ENCODE measurements at places on chromosomes 1 and 21.

DNA sequence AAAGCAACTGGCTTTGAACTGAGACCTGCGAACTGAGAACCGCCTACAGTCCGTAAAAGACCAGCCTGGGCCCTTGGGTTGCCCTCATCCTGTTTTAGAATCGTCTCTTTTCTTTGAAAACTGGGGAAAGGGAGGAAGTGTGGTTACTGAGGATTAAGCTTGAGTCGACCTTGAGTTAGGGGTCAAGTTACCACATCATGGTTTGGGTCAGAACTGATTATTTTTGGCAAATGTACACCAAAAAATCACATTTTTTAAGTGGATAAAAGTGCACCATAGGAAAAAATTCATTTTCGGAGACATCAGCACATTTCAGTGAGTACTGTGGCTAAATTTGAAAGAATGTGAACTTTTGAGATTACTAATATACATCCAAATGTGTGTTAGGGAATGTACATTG is 76.9 kb upstream of the KAZN start:
- no peak for DNase-seq

GRCh38 chr1:6329396-6329795 is 64.2 kb downstream of the ACOT7 start:
- no peak for DNase-seq

GRCh38 chr1:170562646-170563338 is 30.8 kb downstream of the GORAB start:
- DNase-seq: no peak

DNA sequence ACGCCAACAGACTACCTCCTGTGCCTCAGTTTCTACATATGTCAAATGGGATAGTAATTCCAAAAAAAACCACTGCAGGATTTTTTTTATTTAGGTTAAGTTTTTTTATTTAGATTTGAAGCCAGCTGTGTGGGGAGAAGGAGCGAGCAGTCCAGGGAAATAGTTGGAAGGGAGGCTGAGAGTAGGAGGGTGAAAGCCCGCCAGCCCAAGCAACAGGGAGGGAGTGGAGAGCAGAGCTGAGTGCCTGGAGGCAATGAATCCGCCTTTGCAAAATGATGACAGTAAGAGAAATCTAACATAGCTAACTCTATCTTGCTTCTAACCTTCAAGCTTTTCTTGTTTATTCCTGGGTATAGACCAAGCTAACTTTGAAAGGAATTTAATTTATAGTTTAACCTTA is 15.6 kb upstream of the C1orf198 start:
- DNase-seq: no peak

GRCh38 chr1:1857096-1857703 is 33.7 kb downstream of the GNB1 start:
- no peak for DNase-seq

DNA sequence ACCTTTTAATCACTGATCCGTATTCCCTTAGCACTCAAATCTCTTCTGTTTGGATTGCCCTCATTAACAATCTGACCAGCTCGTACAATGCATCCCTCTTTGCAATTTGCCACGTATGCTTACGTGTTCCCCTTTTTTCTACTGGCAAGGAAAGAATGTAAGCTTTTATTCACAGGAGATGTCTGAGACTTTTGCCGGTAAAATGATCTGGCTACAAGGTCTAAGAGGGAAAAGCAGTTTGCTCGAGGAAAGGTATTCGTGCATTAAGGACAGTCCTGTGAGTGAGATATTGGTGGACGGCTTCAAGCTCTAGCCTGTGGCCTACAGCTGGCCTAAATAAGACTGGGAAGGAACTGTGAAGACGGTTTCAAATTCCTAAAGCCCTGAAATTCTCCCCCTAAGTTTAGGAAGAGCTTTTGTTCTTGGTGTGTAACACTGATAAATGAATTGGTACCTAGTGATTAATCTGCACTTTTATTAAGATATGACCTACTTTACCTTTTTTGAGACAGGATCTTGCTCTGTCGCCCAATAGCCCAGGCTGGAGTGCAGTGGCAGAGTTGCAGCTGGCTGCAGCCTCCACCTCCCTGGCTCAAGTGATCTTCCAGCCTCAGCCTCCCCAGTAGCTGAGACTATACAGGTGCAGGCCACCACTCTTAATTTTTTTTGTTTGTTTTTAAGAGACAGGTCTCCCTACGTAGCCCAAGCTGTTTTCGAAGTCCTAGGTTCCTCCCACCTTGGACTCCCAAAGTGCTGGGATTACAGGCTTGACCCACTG is 895 bp upstream of the UBR4 start:
- no peak for DNase-seq

GRCh38 chr1:203300441-203301330 is 4.6 kb upstream of the BTG2 start:
- no peak for DNase-seq

GRCh38 chr1:54857746-54858561 is 29.0 kb downstream of the DHCR24 start:
- DNase-seq: no peak

- DNase-seq: no peak
Measured at GRCh38 chr1:198337886-198338285, 181.1 kb downstream of the NEK7 start.

GRCh38 chr1:171841931-171842761 is 848 bp downstream of the DNM3 start:
- DNase-seq: peak; percentile 3

GRCh38 chr1:202069662-202070061 is 53.1 kb upstream of the GPR37L1 start:
- no peak for DNase-seq

DNA sequence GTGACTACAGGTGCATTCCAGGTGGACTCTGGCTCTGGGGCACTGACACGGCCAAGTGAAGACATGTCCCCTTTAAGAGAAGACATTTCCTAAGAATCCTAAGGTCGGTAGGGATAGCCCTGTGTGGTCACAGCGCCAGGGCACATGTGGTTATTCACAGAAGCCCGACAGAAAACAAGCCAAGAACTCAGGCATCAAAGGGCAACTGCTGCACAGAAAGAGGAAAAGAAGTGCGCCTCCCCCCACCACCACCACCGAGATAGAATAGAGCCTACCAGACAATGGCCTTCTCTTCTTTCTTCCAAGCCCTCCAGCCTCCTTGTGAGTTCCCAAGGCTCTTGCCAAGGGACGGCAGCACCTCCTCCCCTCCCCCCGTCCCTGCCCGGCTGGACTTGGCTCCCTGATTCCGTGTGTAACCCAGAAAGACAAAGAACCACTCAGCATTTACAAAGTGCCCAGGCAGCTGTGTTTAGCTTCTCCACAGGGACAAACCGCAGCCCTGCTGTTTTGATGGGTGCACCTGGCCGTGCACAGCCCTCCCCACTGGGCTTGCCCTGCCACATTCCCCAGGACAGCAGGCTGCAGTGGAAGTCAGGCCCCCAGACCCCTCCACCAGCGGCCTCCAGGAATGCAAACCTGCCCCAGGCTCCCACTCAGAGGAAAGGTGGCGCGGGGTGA is 30.2 kb downstream of the TMPRSS2 start:
- no peak for DNase-seq

- no peak for DNase-seq
Measured at GRCh38 chr1:98344731-98345130, 316.8 kb upstream of the SNX7 start.

GRCh38 chr1:39204441-39205081 is at the start of gene MACF1:
Gene MACF1 (plus strand): TSS chr1:39204695. CDS start chr1:39205023, 328 bp downstream.
- no peak for DNase-seq

DNA sequence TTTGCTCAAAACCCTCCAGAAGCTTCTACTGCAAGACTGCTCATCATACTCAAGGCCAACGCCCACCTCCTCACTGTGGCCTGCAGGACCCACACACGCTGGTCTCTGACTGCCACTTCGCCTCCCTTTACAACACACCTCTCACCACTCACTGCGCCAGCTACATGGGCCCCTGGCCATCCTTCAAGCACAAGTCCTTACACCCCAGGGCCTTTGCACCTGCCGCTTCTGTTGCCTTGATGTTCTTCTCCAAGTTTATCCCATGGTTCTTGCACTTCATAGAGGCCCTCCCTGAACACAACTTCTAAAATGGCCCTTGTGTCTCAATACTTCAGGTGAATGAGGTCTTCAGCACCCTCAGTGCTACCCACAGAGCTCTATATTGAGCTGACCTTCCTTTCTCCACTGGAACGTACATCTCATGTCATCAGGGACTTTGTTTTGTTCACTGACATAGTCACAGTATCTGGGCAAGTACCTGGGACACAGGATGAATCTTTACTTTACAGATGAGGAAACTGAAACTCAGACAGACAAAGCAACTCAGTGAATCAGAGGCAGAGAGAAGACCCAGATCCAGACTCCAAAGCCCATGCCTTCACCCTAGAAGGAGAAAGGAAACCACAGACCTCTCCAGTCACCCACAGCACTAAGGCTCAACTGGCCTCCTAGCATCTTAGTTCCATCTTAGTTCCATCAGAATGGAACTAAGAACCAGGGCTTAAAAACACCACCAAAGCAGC is 34.7 kb upstream of the CLSTN1 start:
- no peak for DNase-seq

DNA sequence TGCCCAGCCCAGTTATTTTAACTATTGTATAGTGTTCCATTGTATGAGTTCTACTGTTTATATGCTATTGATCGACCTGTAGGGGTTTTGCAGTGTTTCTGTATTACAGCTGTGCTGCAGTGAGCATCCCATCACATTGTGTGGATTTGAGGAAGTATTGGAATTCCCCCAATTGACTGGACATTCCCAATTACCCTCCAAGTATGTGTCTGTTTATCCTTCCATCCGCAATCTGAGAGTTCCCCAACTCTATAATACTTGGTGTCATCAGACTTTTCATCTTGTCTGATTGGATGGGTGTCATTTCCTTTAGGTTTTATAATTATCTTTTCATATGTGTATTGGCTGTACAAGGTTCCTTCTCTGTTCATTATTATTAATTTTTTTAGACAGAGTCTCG is 27.8 kb downstream of the PSEN2 start:
- no peak for DNase-seq

- no peak for DNase-seq
Measured at GRCh38 chr21:28885853-28886177, 106.9 kb downstream of the LTN1 start.

GRCh38 chr21:19998453-19998852 is 999.8 kb upstream of the NCAM2 start:
- DNase-seq: no peak

- no peak for DNase-seq
Measured at GRCh38 chr1:62882201-62883104, 98.5 kb downstream of the ATG4C start.

DNA sequence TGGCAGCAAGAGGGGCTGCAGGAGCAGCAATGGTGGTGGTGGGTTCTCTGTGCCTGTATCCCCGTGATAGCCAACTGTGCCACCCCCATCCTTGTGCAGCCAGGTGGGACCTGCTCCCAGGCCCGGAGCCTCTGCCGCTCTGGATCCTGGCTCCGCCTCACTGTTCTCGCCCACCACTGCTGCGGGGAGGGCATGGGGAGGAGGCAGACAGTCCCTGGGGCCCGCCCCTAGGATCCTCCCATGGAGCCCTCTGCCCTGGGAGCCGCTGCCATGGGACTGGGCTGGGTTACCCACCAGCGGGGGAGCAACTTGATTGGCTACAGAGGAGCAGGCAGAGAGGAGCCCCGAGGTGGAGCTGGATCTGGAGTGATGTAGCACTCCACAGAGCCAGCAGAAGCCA is 31.6 kb downstream of the CD1D start:
- DNase-seq: no peak

DNA sequence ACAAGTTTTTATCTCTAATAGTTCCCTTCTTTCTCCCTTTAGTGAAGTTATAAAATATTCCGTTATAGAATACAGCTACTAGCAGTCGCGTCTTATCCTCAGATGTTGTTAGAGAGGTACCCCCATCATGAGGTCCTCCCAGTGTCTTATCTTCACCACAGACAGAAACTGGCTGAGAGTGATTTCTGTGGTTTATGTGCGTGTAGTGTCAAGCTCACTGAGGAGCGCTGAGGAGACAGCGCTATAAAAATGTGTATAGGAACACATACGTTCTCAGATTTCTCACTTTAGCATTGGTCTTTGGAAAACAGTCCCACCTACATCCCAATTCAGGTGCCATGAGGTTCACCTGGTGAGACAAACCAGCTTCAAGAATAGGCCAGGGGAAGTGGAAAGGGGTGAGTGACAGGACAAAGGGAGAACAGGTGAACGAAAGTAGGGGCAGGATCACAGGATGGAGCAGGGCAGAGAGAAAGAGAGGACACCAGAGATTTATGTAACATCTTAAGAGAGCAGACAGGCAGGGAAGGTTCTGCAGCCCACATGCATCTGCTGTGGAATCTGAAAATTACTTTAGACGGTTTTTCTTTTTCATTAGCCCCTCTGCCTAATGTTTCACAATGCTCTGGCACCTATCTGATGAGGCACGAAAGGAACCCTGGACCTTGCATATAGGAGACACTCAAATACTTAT is 2.7 kb upstream of the PLEKHO1 start:
- no peak for DNase-seq

DNA sequence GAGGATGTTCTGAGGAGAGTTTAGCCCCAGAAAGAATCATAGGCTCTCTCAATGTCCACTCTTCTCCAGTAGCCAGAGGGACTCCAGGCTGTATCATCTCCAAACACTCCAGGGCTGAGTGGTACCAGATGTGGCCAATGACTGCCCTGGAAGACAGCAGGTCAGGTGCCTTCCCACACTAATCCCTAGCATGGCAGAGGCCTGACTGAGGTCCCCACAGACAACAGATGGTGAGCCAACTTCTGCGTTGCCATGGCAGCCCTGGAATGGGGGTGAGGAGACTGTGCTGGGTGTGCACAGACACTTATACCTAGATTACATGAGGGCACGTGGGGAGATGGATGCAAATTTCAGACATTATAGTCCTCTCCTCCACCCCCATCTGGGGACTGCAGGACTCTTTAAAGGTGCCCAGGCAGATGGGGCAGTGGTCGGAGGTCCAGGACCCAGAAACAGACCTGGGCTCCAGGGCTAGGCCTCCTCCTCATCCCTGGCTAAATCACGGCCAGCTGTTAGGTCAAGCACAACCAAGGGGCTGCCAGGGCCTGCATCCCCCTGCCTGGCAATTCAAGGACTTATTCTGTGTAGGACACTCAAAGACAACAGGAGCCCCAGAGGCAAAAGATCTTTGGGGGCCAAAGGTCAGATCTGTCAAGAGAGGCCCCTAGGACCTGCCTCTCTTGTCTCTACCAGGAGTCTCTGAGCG is 42.9 kb downstream of the CAMK2N1 start:
- DNase-seq: no peak

GRCh38 chr1:183842795-183843144 is 37.9 kb downstream of the RGL1 start:
- DNase-seq: no peak

- DNase-seq: no peak
Measured at GRCh38 chr1:43750083-43750482, 42.7 kb downstream of the ST3GAL3 start.

DNA sequence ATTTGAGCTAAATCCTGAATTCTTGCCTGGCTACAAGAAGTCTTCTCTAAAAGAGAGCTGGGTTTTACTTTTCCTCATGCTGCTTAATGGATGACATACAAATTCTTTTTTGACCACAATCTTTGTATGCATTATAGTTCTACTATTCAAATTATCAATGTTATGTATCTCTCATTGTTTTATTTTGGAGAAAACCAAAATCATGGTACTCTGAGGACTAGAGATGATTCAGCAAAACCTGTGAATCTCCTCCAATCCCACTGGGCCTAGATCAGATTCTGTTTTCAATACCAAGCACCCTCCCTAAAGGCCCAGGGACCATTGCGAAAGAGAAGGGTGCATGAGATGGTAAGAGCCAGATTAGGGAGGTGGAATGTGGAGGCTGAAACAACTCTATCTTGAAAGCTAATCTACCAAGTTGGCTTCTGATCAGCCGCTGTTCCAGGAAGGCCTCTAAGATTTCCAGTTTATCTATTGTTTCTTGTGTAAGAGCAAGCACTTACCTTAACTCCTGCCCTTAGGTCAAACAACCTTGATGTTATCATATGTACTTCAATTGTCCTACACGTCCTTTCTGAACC is 547.2 kb downstream of the PLPP3 start:
- no peak for DNase-seq

- DNase-seq: no peak
Measured at GRCh38 chr1:209626346-209627026, 25.7 kb downstream of the LAMB3 start.

Measured in stimulated activated CD4-positive, alpha-beta T cell treated with anti-CD3 and anti-CD28 coated beads, Interleukin-12 subunit alpha, Interleukin-12 subunit beta, amount 100 ng/mL, for 4 hours (primary cell).